Activated naive CD8-positive, alpha-beta T cell treated with anti-CD3 and anti-CD28 coated beads, Interleukin-2, amount 10 ng/mL, durations not matched to agents 7 days and 5 days (primary cell): ENCODE measurements at places on chromosomes 3 and 15.

DNA sequence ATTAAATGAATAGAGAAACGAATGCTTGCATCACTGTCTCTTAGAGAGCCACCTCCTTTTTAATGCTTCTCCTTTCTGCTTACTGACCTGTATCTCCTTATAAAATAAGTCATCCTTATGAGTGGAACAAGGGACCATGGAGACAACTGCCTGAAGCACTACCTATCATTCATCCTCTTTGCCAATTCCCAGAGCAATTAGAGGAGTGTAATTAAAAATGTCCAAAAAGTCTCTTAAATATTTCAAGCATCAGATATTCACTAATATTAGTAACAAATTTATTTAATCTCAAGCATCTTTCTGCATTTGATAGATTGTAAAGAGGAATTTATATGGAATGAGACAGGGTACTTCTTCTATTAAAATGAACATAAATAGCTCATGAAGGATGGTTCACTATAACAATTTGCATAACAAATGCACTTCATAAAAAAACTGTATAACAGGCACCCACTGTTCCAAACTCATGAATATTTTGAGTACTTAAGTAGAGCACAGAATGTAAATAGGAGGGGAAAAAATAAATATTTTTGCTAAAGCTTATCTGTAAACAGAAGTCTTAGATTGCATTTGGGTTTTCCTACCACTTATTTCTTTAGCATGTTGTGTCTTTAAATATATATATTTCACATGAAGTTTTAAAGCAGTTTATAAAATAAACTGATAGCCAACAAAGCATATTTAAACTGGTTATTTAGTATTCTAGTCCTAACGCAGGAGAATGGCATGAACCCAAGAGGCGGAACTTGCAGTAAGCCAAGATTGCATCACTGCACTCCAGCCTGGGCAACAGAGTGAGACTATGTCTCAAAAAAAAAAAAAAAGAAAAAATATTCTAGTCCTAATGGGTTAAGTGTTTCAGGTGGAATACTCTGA is 269.3 kb downstream of the TBL1XR1 start:
- no peak for DNase-seq
- H3K36me3 ChIP-seq, result no peaks in the 10 kb centered on the region
- peaks cover 11% of the 10 kb centered on the region for H3K27me3 ChIP-seq
- no peak overlapping the region for H3K4me3 ChIP-seq

- no peaks in the 10 kb centered on the region for H3K36me3 ChIP-seq
- H3K27me3 ChIP-seq, result no peaks in the 10 kb centered on the region
- H3K4me1 ChIP-seq, result no peaks in the 10 kb centered on the region
- H3K4me3 ChIP-seq, result no peak overlapping the region
- H3K27ac ChIP-seq, result no peak overlapping the region
These were observed 75.4 kb downstream of the PPM1L start for GRCh38 chr3:160831401-160831800.

DNA sequence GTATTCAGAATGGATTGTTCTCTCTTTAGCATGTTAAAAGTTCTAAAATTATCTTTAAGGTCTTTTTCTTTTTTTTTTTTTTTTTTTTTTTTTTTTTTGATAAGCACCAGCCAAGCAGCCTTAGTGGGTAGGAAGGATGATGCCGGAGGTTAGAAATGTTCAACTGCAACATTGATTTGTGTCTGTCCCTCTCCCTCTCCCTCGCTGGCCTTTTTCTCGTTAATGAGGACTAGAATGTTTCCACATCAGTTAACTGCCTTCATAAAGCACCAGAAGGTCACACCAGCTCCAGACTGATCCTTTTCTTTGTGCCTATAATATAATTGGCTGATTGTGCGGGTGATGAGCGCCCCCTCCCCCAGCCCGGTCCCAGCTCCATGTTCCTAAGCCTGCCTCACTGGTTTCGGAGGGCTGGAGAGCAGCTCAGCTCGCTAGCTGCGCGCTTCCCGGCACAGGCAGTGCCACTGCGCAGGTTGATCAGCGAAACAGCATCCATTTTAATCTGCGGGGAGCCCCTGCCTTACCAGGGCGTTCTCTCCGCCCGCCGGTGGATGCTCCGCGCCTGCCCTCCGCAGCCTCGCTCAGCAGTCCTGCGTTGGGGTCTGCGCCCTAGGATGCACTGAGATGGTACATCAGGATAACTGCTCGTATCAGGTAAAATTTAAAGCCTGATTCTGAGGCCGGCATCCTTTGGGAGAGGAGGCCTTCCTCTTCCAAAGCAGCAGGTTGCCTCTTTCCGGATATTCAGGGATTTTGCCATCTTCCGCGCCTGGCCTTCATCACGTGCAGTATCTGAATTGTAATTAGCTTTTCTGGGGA is 148.9 kb upstream of the IL12A start:
- DNase-seq, result no peak
- H3K27me3 ChIP-seq, result peaks cover 37% of the 10 kb centered on the region

GRCh38 chr3:151155409-151156128 is 47.4 kb downstream of the GPR171 start:
- H3K36me3 ChIP-seq, result no peaks in the 10 kb centered on the region
- H3K27me3 ChIP-seq, result peaks cover 2% of the 10 kb centered on the region
- H3K4me1 ChIP-seq, result no peaks in the 10 kb centered on the region
- no peak overlapping the region for H3K4me3 ChIP-seq

GRCh38 chr3:164306042-164306441 is 772.3 kb downstream of the SI start:
- H3K27ac ChIP-seq, result no peak overlapping the region
- H3K4me1 ChIP-seq, result no peaks in the 10 kb centered on the region
- H3K27me3 ChIP-seq, result no peaks in the 10 kb centered on the region
- no peaks in the 10 kb centered on the region for H3K36me3 ChIP-seq
- no peak for DNase-seq

GRCh38 chr3:29456901-29457300 is 176.0 kb downstream of the RBMS3 start:
- H3K4me3 ChIP-seq, result no peak overlapping the region
- DNase-seq, result no peak
- no peak overlapping the region for H3K27ac ChIP-seq
- no peaks in the 10 kb centered on the region for H3K36me3 ChIP-seq

GRCh38 chr15:64146041-64146440 is 5.5 kb upstream of the SNX22 start:
- peaks cover 13% of the 10 kb centered on the region for H3K4me1 ChIP-seq
- no peak overlapping the region for H3K4me3 ChIP-seq
- H3K27ac ChIP-seq, result no peak overlapping the region
- peaks cover 2% of the 10 kb centered on the region for H3K27me3 ChIP-seq
- peaks cover 10% of the 10 kb centered on the region for H3K36me3 ChIP-seq

DNA sequence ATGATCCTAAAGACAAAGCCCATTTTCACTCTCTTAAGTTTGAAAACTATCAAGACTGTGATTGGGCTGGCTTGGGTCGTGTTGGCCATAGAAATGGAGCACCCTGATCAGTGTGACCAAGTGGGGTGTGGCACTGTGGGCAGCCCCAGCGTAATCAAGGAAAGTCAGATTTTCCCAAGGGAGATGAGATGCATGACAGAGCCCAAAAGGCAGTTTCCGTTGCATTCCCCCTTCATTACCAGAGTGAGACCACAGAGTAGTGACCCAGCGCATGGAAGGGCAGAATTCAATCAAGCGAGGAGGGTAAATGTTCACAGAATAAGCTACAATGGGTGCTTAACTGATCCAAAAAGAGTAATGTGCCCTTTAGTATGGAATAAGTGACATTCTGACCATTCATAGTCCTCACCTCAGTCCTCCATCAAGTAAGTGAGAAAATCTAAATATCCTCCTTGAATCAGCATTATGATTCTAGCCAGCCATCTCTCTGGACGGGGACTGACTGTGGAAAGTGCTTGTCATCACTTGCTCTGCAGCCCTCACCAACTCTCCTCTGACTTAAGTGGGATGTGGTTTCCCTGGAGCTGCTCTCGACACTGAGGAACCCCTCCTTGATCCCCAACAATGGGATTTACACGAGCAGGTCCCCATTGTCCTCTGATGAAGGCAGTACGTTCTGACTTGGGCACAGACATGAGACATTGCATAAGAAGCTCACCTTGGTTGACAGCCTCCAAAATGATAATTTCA is 430.5 kb downstream of the OCA2 start:
- H3K36me3 ChIP-seq, result no peaks in the 10 kb centered on the region
- no peak overlapping the region for H3K27ac ChIP-seq
- H3K4me3 ChIP-seq, result no peak overlapping the region
- H3K27me3 ChIP-seq, result no peaks in the 10 kb centered on the region
- no peaks in the 10 kb centered on the region for H3K4me1 ChIP-seq
- DNase-seq, result no peak

GRCh38 chr3:11569156-11569741 is 74.5 kb downstream of the VGLL4 start:
- no peak for DNase-seq
- peaks cover 4% of the 10 kb centered on the region for H3K4me1 ChIP-seq
- peak overlapping the region; percentile 51 for H3K27ac ChIP-seq
- H3K36me3 ChIP-seq, result peaks cover 7% of the 10 kb centered on the region
- no peaks in the 10 kb centered on the region for H3K27me3 ChIP-seq
- H3K4me3 ChIP-seq, result no peak overlapping the region

- H3K27ac ChIP-seq, result no peak overlapping the region
- H3K4me1 ChIP-seq, result no peaks in the 10 kb centered on the region
- no peaks in the 10 kb centered on the region for H3K27me3 ChIP-seq
- no peaks in the 10 kb centered on the region for H3K36me3 ChIP-seq
These were observed 431.2 kb upstream of the ADAMTS9 start for GRCh38 chr3:65118912-65119499.

DNA sequence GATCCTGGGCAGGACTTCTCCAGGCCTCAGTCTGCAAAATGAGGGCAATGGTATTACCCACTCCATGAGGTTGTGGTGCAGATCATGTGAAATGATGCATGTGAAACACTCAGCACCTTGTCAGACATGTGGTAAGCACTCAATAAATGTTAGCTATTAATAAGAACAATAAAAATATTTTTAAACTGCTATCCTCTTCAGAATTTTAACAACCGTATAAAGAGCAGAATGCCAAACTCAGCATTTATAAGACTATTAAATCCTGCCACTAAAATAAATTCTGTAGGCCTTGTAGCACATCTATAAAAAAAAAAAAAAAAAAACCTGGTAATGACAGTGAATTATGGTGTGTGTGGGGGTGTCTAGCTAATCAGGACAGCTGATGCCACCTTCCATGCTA is 213.9 kb upstream of the UMPS start:
- no peaks in the 10 kb centered on the region for H3K4me1 ChIP-seq
- no peak for DNase-seq
- H3K4me3 ChIP-seq, result no peak overlapping the region
- H3K36me3 ChIP-seq, result no peaks in the 10 kb centered on the region
- H3K27ac ChIP-seq, result no peak overlapping the region

DNA sequence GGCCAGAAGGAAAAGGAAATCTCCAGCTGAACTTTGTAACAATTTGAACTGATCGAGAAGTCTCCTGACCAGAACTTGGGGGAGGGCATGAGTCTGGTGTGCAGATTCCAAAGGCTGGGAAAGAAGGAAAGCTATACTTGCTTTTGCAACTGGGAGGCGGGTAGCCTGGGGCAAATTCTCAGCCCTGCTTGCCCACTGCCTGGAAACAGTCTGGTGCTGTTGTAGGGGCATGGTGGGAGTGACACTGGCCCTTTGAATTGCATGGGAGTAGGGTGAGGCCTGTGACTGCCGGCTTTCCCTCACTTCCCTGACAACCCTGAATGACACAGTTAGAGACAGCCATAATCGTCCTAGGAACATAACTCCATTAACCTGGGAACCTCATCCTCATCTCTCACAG is 114.0 kb upstream of the POU1F1 start:
- no peaks in the 10 kb centered on the region for H3K36me3 ChIP-seq
- H3K4me3 ChIP-seq, result no peak overlapping the region
- no peak overlapping the region for H3K27ac ChIP-seq

GRCh38 chr3:61315871-61316270 is 64.6 kb upstream of the FHIT start:
- no peak overlapping the region for H3K4me3 ChIP-seq
- no peak for DNase-seq
- peaks cover 27% of the 10 kb centered on the region for H3K27me3 ChIP-seq
- H3K4me1 ChIP-seq, result no peaks in the 10 kb centered on the region

- no peaks in the 10 kb centered on the region for H3K36me3 ChIP-seq
- H3K4me3 ChIP-seq, result no peak overlapping the region
- H3K27ac ChIP-seq, result no peak overlapping the region
These were observed 22.9 kb downstream of the MRAS start for GRCh38 chr3:138371070-138371965.

- H3K4me1 ChIP-seq, result no peaks in the 10 kb centered on the region
- no peak overlapping the region for H3K27ac ChIP-seq
- H3K36me3 ChIP-seq, result no peaks in the 10 kb centered on the region
- H3K27me3 ChIP-seq, result no peaks in the 10 kb centered on the region
- DNase-seq, result no peak
- H3K4me3 ChIP-seq, result no peak overlapping the region
These were observed 39.6 kb downstream of the VGLL3 start for GRCh38 chr3:86951322-86951721.

- H3K36me3 ChIP-seq, result no peaks in the 10 kb centered on the region
- no peaks in the 10 kb centered on the region for H3K4me1 ChIP-seq
- no peak overlapping the region for H3K27ac ChIP-seq
These were observed 512.1 kb downstream of the MAGI1 start for GRCh38 chr3:65526656-65527055.

GRCh38 chr3:171770689-171771620 is 39.3 kb downstream of the PLD1 start:
- peaks cover 22% of the 10 kb centered on the region for H3K27me3 ChIP-seq
- H3K4me3 ChIP-seq, result no peak overlapping the region
- H3K36me3 ChIP-seq, result no peaks in the 10 kb centered on the region
- no peak overlapping the region for H3K27ac ChIP-seq
- DNase-seq, result no peak
- no peaks in the 10 kb centered on the region for H3K4me1 ChIP-seq

DNA sequence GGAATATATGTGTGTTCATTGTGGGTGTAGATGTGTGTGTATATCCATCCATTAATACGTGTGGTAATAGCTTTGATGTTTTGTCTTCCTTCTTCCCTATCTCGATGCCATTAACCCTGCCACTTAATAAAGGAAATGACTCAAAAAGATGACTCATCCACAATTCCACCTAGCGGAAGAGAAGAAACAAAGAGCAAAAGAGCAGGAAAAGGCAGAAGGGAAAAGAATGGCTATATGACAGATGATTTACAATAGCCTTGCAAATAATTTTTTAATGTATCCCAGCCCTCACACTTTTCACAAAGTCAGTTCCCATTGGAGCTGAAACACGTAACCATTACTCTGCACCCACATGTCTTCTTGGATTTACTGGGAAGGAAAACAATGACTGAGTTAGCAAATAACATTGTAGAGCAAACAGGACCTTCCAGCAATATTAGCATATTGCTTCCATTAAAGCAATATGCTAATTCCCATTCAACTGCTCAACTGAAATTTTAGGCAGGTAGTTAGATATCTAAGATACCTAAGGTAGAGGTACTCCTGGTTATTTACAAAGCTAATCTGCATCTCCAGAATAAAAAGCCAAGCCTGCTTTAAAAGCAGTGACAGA is 197.2 kb downstream of the KCNAB1 start:
- no peak overlapping the region for H3K27ac ChIP-seq
- no peaks in the 10 kb centered on the region for H3K36me3 ChIP-seq
- H3K4me1 ChIP-seq, result no peaks in the 10 kb centered on the region
- H3K27me3 ChIP-seq, result peaks cover 2% of the 10 kb centered on the region
- H3K4me3 ChIP-seq, result no peak overlapping the region
- DNase-seq, result no peak
